ENCODE measurements at places on chromosomes 16 and 17.

DNA sequence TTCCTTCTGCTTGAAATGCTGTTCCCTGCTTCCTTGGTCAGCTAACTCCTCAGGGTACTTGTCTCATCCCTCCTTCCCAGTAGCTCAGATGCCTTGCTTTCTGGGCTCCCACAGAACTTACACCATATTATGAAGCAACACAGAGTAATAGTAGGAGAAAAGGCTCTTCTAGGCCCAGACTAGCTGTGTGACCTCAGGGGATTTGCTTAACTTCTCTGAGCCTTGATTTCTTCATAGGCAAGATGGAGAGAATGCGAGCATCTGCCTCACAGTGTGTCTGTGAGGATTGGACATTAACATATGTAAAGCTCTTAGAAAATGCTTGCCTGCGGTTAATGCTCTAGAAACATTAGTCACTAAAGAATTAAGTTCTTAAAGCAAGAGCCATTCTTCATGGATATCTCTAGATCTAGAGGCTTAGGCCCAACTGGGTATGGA lies 22.3 kb upstream of the PECAM1 start:
- no peak for DNase-seq

- DNase-seq: peak; percentile 98
Observed at GRCh38 chr17:76264755-76265623, at the start of gene UBALD2. Gene UBALD2, plus strand, starts transcription at chr17:76265348. Its CDS starts 158 bp downstream, at chr17:76265506.

- no peak for DNase-seq
Observed at GRCh38 chr16:22337849-22338635, 36.4 kb downstream of the CDR2 start.

GRCh38 chr17:76005263-76006149 lies 4.9 kb downstream of the CDK3 start:
- no peak for DNase-seq

DNA sequence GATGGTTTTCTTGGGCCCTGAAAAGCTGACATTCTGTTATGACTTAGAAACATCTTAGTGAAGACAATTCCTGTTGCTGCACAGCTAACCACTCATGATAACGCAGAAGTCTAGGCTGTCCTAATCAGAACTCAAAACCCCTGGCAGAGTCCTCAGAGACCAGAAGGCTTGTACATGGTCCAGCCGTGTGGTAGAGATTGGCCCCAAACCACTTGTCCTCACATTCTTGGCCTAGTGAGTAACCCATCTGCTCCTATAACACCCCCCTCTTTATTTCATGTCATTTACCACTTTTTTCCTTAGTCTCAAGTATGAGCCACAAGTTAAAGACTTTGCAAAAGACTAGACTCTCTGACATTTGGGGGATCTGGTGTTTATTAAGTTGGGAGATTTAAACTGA lies 116.5 kb upstream of the ADAMTS18 start:
- DNase-seq: no peak

- no peak for DNase-seq
Observed at GRCh38 chr17:75998327-75998795, 2.3 kb upstream of the CDK3 start.

DNA sequence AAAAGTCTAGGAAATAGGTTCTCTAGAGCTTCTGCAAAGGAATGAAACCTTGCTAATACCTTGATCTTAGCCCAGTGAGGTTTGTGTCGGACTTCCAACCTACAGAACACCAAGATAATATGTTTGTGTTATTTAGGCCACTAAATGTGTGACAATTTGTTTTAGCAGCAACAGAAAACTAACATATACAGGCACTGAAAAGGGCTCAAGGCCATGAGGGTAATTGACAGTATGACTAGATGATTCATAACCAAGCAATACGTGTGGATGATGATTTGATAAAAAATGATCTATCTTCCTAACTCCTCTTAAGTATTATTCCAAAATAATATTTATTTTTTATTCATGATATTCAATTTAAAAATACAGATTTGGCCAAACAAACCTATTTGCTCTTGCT lies 27.7 kb upstream of the MED13 start:
- DNase-seq: no peak

DNA sequence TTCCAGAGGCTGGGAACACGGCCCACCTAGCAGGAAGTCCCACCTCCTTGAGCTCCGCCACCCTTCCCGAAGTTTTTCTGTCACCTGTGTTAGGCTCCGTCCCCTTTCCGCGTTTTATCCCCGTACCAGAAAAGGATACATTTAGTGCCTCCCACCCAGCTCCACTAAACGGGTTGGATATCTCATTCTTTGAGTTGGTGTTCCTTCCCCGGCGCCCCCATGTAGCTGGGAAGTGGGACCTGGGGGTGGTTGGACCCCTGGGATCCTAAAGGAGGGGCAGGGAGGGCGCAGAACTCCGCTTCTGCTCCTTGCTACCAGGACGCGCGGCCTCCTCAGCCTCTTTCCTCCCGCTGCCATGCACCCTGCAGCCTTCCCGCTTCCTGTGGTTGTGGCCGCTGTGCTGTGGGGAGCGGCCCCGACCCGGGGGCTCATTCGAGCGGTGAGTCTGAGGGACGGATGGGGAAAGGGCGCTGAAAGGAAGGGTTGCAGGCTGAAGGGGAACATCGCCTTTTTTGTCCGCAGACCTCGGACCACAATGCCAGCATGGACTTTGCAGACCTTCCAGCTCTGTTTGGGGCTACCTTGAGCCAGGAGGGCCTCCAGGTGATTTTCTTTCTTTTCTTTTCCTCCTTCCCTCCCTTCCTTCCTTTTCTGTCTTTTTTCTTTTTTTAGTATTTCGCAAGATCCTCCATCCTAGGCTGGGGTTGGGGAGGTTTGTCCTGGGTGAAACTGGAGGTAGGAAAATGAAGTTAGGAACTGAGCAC lies 669 bp downstream of the RNF167 start:
- DNase-seq: no peak

GRCh38 chr16:11029948-11030347 lies 85.6 kb downstream of the CLEC16A start:
- DNase-seq: no peak

GRCh38 chr16:84390131-84390785 lies 21.9 kb downstream of the ATP2C2 start:
- no peak for DNase-seq

DNA sequence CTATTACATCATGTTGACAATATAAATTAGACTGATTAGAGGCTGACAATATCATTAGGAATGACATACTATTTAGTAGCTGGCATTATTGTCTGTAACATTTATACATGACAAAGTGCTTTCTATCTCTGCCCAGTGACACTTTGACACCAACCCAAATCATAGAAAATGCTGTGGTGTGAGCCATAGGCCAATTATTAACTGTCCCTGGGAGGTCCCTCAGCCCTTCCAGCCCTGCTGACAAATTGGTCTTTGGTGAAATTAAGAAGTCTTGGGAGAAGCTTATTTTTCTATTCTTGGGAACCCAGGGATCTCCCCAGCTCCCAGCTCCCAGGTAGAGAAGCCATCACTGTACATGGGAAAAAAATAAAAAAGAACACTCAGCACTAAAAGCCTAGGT lies 179.6 kb downstream of the AIPL1 start:
- DNase-seq: no peak

DNA sequence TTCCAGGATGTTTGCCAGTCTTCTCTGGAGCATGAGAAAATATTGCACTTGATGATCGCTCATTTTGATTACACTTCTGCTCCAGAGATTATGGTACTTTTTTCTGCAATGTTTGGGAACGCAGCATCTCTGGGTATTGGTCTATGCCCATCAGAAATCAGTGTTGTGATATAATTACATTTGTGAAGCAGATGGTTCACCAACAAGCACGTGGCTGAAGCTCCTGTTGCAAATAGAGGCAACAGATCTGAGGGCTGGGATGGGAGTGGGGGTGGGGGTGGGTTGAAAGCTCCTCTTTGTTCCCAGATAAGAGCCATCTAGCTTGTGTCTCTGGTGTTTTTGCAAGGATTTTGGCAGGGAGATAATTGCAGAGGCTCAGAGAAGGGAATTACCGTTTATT lies 252.3 kb downstream of the SHISA9 start:
- DNase-seq: no peak

DNA sequence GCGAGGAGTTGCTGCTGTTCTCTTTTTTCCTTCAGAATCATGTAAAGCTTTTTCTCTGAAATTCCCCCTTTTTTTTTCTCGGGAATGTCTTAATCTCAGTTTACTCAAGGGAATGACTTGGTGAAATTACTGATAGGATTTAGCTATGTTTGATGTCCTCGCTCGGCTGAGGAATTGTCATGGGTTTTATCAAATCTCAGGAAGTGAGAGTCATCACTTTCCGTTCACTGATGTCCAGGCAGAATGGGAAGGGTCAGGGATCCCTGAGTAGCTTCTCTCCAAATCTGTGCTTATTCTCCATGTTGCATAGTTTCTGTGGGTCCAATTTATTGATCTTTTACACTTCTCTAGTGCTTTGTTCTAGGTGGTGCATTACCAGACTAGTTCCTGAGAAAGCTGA lies 6.3 kb downstream of the IGSF6 start:
- no peak for DNase-seq

- DNase-seq: no peak
Observed at GRCh38 chr16:10629592-10629963, 49.2 kb upstream of the EMP2 start.

- no peak for DNase-seq
Observed at GRCh38 chr16:23248261-23249194, 53.6 kb upstream of the SCNN1B start.

DNA sequence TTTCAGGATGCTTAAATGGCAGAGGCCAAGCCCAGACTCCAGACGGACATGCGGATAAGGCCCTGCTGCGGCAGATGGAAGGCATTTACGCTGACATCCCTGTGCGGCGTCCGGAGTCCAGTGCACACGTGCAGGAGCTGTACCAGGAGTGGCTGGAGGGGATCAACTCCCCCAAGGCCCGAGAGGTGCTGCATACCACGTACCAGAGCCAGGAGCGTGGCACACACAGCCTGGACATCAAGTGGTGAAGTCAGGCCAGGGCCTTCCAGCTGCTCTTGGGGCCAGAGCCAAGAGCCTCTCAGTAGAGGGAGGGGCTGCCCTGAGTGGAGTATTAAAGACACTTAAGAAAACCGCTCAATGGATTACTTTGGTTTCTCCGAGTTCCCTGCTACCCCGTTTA lies 29.4 kb downstream of the NARF start:
- DNase-seq: no peak

DNA sequence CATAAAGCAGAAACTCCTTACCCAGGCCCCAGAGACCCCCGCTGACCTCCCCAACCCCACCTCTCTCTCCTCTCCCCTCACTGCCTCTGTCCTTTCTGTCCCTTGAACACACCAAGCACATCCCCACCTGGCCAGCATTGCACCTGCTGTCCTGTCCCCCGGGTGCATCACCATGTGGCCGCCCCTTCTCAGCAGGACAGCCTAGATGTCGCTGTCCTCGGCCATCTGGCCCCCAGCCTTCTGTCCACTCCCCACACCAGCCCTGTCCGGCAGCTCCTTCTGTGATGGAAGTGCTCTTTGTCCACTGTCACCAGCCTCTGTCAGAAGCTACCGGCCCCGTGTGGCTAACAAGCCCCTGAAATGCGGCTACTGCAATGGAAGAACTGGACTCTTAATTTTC lies 12.3 kb upstream of the MPRIP start:
- no peak for DNase-seq

DNA sequence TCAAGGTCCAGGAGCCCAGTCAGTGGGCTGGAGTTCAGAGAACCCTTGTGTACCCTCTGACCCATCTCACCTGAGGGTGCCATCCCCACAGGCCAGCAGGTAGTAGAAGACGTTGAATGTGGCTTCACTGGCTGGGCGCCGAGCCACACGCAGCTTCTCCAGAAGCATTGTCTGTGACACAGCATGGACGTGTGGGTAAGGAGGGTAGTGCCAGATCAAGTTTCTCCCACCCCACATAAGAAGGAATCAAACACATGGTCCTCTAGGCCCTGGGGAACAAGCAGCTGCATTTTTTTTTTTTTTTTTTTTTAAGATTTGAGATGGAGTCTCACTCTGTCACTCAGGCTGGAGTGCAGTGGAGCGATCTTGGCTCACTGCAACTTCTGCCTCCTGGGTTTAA lies 60.9 kb downstream of the MYO18A start:
- no peak for DNase-seq

DNA sequence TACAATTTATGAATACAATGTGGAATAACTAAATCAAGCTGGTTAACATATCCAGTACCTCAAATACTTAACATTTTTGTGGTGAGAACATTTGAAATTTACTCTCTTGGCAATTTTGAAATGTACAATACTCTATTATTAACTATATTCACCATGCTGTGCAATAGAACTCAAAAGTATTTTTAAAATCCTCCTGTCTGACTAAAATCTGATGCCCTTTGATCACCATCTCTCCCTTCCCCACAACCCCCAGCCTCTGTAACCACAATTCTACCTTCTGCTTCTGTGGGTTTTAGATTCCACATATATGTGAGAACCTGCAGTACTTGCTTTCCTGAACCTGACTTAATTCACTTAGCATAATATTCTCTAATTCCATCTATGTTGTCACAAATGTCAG lies 71.6 kb upstream of the ALOX12 start:
- DNase-seq: no peak

DNA sequence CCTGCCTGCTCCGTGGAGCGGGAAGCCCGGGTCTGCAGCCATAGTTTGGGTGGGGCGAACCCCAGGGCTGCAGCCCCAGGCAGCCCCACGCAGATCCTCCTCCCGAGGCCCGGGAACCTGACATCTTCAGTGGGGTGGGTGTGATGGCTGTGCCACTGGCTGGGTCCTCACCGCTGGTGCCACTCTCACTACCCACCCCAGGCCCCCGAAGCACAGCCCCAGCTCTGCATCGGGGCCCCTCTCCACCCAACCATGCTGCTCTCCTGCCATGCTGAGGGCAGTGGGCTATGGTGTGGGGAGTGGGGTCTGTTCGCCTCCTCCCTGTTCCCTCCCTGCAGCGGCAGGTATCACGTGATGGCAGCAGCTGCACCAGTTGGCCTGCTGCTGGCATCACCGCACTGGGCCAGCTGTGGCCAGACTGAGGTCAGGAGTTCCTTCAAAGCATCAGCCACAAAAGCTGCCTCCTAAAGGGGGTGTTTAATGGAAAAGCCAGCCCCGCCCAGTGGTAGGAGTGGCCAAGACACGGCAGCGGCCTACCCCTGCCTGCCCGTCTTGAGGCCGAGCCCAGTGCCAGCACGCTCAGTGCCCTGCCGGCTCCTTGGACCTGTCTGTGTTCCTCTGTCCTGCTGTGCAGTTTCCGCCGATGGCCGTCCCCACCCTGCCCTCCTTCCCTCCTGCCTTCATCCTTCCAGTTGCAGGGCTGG lies 10.8 kb downstream of the KCTD5 start:
- DNase-seq: no peak

DNA sequence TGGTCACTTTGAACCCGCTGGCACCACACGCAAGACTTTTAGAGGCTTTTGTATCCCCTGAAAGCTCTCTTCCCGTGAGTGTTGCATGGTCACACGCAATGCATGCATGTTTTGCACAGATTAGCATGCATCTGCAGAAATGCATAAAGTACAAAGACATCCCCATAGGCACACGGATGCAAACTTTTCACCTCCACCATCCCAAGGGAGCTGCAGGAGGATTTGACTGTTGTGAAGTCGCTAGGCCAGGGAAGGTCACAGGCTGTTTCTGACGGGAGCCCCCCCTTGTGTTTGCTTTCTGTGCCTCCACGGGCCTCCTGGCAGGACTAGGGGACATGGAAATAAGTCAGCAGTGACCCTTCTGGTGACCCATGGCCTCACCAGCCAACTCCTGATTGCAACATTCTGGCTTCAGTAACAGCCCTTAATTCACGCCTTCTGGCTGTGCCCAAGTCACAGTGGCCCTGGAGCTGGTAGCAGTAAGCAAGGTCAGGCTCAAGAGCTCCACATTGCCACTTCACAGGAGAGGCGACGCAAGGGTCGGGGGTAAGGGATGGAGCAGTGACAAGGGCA lies 45.1 kb downstream of the SOX9 start:
- no peak for DNase-seq

- no peak for DNase-seq
Observed at GRCh38 chr16:53904533-53904932, 200.6 kb downstream of the FTO start.

Data from GOT3 (cell line).